ENCODE measurements at places on chromosomes 7 and 10. TPM values are rescaled to one million over a fixed set of nuclear protein-coding genes. Genes with fewer than 3 reads are reported as not detected.
A peak's percentile ranks its signal among the peaks of the same experiment; 100 is the strongest.

ELFN1 gene
- 51.6 TPM for total RNA-seq

CYP2C18 gene
- total RNA-seq, result 0.11 TPM

PTPRZ1 gene
- total RNA-seq, result 0.33 TPM

STK31 gene
- total RNA-seq, result 0.04 TPM

PHKG1 gene
- total RNA-seq, result 0.21 TPM

MMP21 gene
- total RNA-seq, result not detected

C10orf105 gene
- not detected for total RNA-seq

PWWP2B gene
- 35.7 TPM for total RNA-seq

NUTM2E gene
- not detected for total RNA-seq

DNA sequence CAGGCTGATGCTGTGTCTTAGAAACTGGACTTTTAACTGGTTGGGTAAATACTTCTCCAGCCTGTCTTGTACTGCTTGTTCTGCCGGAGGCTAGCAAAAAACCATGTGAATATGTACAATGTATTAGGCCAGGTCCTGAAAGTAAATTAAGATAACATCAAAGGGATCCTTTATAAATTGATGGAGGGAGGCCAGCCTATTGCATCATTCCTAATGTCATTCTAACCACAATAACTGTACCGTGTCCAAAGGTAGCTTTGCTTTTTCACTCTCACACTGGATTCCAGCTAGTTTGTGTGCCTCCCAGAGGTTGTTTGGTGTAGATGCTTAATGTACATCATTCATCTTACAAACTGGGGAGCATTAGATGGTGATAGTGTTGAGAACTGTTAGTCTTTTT, 91.2 kb upstream of the SEM1 start:
- H3K36me3 ChIP-seq, result no peaks in the 10 kb centered on the region
- H3K4me1 ChIP-seq, result no peaks in the 10 kb centered on the region
- DNase-seq, result no peak
- H3K27ac ChIP-seq, result no peak overlapping the region

DNA sequence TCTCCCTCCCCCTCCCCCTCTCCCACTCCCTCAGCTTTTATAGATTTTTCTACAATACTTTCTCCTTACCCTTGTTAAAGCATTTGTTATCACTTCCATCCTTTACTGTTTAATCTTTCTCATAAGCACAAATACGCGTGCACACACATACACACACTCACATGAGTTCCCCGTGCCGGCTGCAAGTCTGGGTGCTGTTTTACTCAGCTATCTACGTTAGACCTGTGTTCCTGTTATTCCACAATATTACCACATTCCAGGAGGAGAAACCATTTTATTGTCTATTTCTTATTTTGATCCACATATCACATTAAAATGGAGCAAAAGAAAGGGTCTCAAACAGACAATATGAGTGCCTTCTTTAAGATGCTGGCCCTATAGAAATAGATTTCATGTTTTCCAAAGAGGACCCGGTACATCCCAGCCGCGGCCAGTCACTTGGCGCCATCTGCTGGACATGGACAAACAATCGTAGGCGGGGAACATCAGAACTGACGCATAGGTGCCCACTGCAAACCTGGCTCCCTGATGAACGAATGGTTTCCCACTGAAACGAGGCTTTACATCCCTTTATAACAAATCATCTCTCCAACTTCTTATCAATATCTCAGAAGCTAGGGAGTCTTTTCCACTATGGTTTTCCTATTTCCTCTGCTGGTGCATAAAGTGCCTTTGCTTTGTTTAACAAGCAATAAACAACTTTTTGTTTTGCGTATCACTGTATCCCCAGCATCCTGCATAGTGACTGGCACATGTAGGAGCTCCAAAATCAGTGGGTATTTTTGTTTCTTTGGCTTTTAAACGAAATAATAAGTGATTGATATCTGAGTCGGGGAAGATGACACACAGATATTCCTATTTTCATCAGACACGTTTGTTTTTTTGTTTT, 25.2 kb upstream of the OPTN start:
- H3K4me1 ChIP-seq, result no peaks in the 10 kb centered on the region
- peak; percentile 83 for DNase-seq
- H3K27ac ChIP-seq, result no peak overlapping the region
- no peaks in the 10 kb centered on the region for H3K36me3 ChIP-seq
- H3K4me3 ChIP-seq, result no peak overlapping the region

DNA sequence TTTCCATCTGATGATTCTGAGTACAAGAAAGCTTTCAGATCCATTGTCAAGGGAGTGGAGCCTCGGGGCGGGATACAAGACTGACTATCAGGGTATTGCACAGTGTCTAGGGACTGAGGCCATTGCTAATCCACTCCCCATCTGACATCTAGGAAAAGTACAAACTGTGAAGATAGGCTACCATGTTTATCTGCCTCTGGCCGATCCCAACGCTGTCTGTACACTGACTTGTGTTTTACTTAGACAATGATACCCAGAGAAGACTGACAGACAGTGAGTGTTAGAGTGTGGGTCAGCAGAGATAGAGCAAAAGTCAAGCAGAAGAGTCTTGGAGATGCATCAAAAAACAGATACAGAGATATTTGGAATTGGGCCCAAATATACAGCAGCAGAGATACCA, 3.1 kb upstream of the SLC13A4 start:
- H3K36me3 ChIP-seq, result no peaks in the 10 kb centered on the region
- no peak overlapping the region for H3K4me3 ChIP-seq
- DNase-seq, result no peak
- H3K27ac ChIP-seq, result no peak overlapping the region

GRCh38 chr10:17816199-17816598, 7.1 kb downstream of the MRC1 start:
- H3K4me3 ChIP-seq, result no peak overlapping the region
- no peak for DNase-seq
- H3K4me1 ChIP-seq, result no peaks in the 10 kb centered on the region

- H3K27me3 ChIP-seq, result no peaks in the 10 kb centered on the region
- no peak overlapping the region for H3K4me3 ChIP-seq
- no peak for DNase-seq
- no peak overlapping the region for H3K27ac ChIP-seq
Observed at GRCh38 chr10:58892031-58892531, 284.4 kb upstream of the PHYHIPL start.

DNA sequence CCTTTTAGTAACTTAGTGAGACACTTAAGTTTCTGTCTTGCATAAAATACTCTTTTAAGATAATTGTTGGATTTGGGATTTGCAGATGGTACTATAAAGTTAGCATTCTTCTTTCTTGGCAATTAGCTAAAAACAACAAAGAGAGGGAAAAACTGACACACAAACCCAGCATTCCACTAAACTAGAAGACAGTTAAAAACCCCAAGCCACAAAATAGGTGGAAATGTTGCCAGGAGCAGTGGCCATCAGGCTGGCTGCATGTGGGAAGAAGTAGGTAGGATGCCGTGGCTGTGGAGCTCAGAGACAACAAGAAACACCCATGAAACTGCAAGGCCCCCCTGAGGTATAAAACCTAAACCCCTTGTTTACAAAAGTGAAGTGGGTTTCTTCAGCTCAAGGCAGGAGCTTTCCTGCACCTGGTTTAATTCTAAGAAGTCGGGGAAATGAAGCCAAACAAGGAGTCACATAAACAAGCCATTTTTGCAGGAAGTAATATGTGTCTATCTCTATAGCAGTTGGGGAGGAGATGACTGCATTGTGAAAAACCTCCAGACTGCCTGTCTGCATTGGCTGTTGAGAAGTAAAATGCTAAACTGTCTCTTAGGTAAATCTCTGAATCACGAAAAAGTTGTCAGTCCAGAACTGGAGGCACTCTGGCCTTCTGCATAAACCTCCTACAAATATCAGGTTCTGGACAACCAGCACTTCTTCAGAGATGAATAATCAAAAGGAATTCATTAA, 9.5 kb downstream of the RAB18 start:
- peaks cover 9% of the 10 kb centered on the region for H3K36me3 ChIP-seq
- DNase-seq, result no peak
- no peaks in the 10 kb centered on the region for H3K27me3 ChIP-seq
- peak overlapping the region; percentile 65 for H3K27ac ChIP-seq
- H3K4me1 ChIP-seq, result peaks cover 7% of the 10 kb centered on the region

DNA sequence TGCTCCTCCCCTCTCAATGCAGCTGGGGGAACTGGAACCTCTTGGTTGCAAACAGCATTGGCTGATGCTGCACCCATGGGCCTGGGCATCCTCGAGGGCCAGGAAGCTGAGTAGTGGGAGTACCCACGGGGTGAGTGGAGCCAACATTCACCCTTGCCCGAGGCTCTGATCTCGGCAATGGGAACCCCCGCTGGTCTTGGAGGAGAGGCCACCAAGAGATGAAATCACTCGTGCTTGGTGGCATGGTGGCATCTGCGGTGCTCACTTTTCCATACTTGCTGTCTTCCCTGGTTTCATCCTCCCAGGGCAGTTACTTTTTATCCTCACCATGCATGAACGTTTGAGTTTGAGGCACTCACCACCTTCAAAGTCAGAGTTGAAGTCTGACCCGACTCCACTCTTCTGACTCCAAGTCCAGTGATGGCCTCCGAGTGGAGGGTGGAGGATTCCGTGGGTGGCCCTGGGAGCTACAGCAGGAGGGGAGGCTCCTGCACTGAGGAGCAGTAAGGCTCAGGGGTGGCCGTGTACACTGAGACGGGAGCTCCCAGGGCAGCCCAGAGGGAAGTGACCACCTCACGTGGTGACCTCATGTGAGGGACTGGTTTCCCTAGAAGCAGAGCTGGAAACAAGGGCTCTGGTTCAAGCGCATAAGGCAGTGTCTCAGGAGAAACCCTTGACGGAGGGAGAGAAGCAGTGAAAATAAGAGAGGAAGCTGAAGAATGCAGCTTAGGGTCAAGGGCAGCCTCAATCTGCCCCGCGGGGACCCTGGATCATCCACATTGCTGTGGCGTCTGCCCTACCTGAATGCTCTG, 349.1 kb downstream of the TCERG1L start:
- no peaks in the 10 kb centered on the region for H3K36me3 ChIP-seq
- H3K4me1 ChIP-seq, result no peaks in the 10 kb centered on the region
- no peak overlapping the region for H3K4me3 ChIP-seq
- no peaks in the 10 kb centered on the region for H3K27me3 ChIP-seq
- DNase-seq, result no peak

GRCh38 chr7:137636376-137636775, 210.4 kb downstream of the DGKI start:
- no peak overlapping the region for H3K4me3 ChIP-seq
- H3K27ac ChIP-seq, result no peak overlapping the region
- no peaks in the 10 kb centered on the region for H3K36me3 ChIP-seq
- no peaks in the 10 kb centered on the region for H3K27me3 ChIP-seq
- no peak for DNase-seq

DNA sequence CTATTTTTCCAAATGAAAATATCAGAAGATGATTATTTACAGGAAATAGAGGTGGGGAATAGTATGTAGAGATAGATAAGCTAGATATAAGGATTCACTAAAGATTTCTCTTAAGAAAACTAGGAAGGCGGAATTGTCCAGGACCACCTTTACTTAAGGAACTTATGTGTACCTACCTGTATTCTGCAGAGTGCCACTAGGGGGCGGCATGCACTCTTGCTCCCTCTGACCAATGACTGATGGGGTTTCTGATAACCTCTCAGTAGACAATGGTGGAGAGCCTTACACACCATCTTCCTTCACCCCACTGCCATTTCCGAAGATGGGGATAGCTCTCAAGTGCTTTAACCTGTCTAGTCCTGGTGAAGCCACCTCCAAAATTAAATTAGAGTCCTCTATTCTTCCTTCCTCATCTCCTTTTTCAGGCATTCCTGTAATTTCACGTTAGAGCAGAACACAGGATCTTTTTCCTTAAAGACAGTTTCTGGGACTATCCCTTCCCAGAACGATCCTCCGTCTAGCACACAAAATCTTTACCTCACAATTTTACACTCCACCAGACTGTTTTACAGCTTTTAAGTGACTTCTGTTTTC, 453.1 kb downstream of the SORCS1 start:
- no peaks in the 10 kb centered on the region for H3K27me3 ChIP-seq
- H3K27ac ChIP-seq, result no peak overlapping the region
- peak; percentile 31 for DNase-seq
- no peaks in the 10 kb centered on the region for H3K4me1 ChIP-seq
- no peaks in the 10 kb centered on the region for H3K36me3 ChIP-seq

- DNase-seq, result peak; percentile 43
- H3K4me1 ChIP-seq, result peaks cover 4% of the 10 kb centered on the region
Observed at GRCh38 chr7:24980534-24981170, 674 bp upstream of the OSBPL3 start.

DNA sequence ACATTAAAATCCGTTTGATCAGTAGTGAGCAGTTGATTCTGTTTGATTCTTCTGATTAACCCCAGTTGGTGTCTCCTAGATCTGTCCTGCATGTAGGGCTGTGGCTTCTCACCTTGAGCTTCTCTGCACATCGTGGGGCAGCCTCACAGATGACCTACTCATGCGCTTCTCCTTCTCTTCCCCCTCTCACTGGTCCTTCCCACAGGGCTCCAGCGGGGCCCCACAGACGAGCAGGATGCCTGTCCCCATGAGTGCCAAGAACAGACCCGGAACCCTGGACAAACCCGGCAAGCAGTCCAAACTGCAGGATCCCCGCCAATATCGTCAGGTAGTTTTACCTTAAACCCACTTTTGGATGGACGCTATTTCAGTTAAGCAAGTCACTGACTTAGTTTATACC, 178.9 kb downstream of the ARHGAP21 start:
- no peaks in the 10 kb centered on the region for H3K27me3 ChIP-seq
- peaks cover 3% of the 10 kb centered on the region for H3K36me3 ChIP-seq
- H3K27ac ChIP-seq, result no peak overlapping the region
- DNase-seq, result no peak
- H3K4me1 ChIP-seq, result no peaks in the 10 kb centered on the region

DNA sequence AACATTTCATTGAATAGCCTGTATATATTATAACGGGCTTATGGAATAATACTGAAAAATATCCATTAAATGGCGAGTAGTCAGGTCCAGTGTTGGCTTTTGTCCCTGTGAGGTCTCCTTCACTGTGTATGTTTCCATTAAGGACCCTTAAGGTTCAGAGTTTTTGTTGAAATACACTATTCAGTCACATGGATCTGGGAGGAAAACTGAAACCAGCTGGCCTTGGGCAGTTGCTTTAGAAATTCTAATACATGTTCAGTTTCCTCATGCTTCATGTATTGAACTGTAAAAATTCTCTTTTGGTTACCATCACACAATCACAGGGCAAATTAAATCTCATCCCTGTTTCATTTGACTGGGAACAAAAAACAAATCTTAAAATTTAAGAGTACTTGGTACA, 447.3 kb downstream of the SDK1 start:
- H3K27ac ChIP-seq, result no peak overlapping the region
- no peak overlapping the region for H3K4me3 ChIP-seq
- H3K4me1 ChIP-seq, result no peaks in the 10 kb centered on the region
- H3K27me3 ChIP-seq, result no peaks in the 10 kb centered on the region

GRCh38 chr7:106108991-106109390, 3.1 kb downstream of the SYPL1 start:
- no peak overlapping the region for H3K27ac ChIP-seq
- no peaks in the 10 kb centered on the region for H3K36me3 ChIP-seq
- no peak for DNase-seq

DNA sequence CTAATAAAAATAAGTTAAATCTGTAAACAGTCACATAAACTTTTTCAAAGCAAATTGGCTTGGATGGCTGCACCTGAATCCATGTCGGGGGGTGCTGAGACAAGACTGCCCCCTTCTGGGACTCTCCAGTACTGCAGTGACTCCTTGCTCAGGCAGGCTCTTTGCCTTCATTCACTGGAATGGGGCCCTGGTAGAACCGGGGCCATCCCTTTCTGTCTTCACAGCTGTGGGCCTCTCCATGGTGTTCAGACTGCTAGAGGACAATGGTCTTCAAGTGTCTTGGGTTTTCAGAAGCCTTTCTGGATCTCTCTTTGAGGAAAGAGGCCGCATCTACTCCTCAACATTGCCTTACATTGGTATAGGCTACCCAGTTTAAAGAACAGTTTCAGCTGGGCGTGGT, 16.1 kb upstream of the IMPDH1 start:
- no peaks in the 10 kb centered on the region for H3K36me3 ChIP-seq
- no peaks in the 10 kb centered on the region for H3K27me3 ChIP-seq
- no peaks in the 10 kb centered on the region for H3K4me1 ChIP-seq
- no peak overlapping the region for H3K4me3 ChIP-seq
- peak; percentile 76 for DNase-seq

All from cardiac muscle cell (in vitro differentiated cells and primary cell).